ENCODE measurements at places on chromosomes 5 and 9. TPM values are rescaled to one million over a fixed set of nuclear protein-coding genes. Genes with fewer than 3 reads are reported as not detected.

The CETN3 gene
- 3.2 TPM for total RNA-seq

The SKIC3 gene
- 65.2 TPM for total RNA-seq

The GLRA1 gene
- not detected for total RNA-seq

The COL5A1 gene
- 0.50 TPM for total RNA-seq

DNA sequence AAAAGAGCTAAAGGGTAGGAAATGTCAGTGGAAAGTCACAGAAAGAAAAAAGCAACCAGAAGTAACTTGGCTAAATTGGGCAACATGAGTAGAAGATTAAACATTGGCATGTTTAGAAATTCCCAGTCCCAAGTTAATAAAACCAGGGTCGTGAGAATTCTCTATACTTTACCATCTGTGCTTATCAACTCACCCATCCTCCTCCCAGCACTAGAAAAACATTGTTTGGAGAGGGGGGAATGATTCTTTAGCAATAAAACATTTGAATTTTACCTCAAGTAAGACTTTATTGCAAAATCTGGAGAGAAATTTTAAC is 79.6 kb downstream of the PRKACG start:
- peaks cover 3% of the 10 kb centered on the region for H3K27me3 ChIP-seq
- H3K4me3 ChIP-seq, result no peak overlapping the region
- no peak for DNase-seq

DNA sequence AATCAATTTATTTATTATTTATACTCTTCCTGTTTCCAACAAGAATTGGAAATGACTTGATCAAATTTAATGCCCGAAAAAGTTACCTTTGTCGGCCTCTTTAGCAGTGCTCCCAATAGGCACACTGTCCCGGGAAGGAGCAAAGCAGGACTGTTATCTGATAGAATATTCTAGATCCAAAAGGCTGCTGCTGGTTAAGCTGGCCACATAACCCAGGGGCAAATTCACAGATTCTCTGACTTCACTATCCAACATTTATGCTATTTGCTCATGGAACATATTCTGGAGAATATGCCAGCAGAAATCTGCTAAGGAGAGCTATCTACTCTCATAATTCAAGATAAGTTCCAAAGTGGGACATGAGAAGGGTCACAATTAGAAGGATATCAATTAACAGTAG is 100.2 kb upstream of the DMAC1 start:
- H3K36me3 ChIP-seq, result no peaks in the 10 kb centered on the region
- no peaks in the 10 kb centered on the region for H3K4me1 ChIP-seq
- no peak overlapping the region for H3K4me3 ChIP-seq
- DNase-seq, result no peak
- H3K27me3 ChIP-seq, result no peaks in the 10 kb centered on the region

DNA sequence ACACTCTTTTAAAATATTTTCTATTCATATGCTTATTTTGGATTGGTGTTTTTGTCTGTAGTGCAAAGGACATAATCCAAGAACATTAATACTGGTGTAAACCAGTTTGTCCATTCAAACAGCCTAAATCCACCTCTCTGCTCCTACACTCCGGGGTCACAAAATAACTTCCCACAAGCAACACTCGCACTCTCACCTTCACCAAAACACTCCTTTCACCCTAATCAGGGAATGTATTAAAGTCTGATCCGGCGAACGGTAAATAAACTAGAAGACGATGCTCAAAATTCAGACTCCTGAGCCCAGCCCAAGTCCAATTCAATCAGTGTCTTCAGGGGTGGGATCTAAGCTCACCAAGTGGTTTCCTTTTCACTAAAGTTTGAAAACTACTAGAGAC is 649 bp downstream of the AP3B1 start:
- DNase-seq, result no peak
- H3K4me1 ChIP-seq, result peaks cover 19% of the 10 kb centered on the region
- no peaks in the 10 kb centered on the region for H3K27me3 ChIP-seq
- peak overlapping the region; percentile 70 for H3K27ac ChIP-seq
- peak overlapping the region; percentile 96 for H3K4me3 ChIP-seq

DNA sequence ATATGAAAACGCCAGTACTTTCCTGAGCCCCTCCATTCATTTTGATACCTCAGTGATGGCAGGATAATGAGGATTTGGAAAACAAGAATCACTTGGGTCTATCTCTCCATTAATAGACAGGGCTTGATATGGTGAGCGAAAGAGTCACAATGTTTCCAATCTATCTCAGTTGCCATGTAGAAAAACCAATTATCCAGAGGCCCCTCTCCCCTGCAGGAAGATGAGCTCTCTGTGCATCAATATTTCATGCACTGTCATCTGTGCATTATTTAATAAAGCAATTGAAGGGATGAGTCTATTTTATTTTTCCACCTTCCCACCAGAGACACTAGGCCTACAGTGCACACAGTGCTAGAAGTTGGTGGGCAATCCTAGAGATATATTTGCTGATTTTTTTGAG is 326.9 kb downstream of the SPOCK1 start:
- no peaks in the 10 kb centered on the region for H3K27me3 ChIP-seq
- no peak overlapping the region for H3K4me3 ChIP-seq
- H3K27ac ChIP-seq, result no peak overlapping the region
- no peak for DNase-seq
- no peaks in the 10 kb centered on the region for H3K4me1 ChIP-seq

GRCh38 chr5:163612358-163613149 is 107.1 kb downstream of the MAT2B start:
- H3K4me3 ChIP-seq, result no peak overlapping the region
- no peak for DNase-seq
- no peak overlapping the region for H3K27ac ChIP-seq
- no peaks in the 10 kb centered on the region for H3K36me3 ChIP-seq

Measured in CD4-positive, alpha-beta T cell (primary cell).